ENCODE measurements at places on chromosomes 13 and 19.

- H3K4me3 ChIP-seq = no peak overlapping the region
- peaks cover 36% of the 10 kb centered on the region for H3K27me3 ChIP-seq
- H3K27ac ChIP-seq = no peak overlapping the region
- no peaks in the 10 kb centered on the region for H3K4me1 ChIP-seq
These were observed 135.0 kb upstream of the ZNF536 start for GRCh38 chr19:30237140-30237539.

DNA sequence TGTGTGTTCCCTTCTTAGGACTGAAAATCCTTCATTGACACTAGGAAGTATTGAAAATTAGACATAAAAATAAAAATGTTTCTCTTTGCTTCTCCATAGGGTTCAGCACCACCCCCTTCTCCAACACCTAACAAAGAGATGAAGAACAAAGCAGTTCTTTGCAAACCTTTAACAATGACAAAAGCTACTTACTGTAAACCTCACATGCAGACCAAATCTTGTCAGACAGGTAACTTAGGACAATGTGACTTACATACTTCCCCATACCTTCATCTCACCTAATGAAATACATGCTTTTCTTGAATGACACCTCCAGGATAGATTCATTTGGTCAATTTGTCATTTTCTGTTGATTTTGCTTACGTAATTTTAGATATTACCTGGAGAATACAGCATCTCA lies 99.9 kb downstream of the ZMYM2 start:
- H3K36me3 ChIP-seq = peaks cover 22% of the 10 kb centered on the region
- no peak for DNase-seq
- no peaks in the 10 kb centered on the region for H3K4me1 ChIP-seq

GRCh38 chr19:46746281-46747057 lies at the start of gene STRN4:
STRN4 (minus strand) TSS chr19:46746450; CDS start chr19:46746430, 20 bp downstream.
- DNase-seq = peak; percentile 73
- H3K4me3 ChIP-seq = peak within 1 kb of the TSS; percentile 89
- peak within 1 kb of the TSS; percentile 89 for H3K27ac ChIP-seq
- H3K36me3 ChIP-seq = peaks cover 10% of the 10 kb centered on the region
- no peaks in the 10 kb centered on the region for H3K27me3 ChIP-seq

DNA sequence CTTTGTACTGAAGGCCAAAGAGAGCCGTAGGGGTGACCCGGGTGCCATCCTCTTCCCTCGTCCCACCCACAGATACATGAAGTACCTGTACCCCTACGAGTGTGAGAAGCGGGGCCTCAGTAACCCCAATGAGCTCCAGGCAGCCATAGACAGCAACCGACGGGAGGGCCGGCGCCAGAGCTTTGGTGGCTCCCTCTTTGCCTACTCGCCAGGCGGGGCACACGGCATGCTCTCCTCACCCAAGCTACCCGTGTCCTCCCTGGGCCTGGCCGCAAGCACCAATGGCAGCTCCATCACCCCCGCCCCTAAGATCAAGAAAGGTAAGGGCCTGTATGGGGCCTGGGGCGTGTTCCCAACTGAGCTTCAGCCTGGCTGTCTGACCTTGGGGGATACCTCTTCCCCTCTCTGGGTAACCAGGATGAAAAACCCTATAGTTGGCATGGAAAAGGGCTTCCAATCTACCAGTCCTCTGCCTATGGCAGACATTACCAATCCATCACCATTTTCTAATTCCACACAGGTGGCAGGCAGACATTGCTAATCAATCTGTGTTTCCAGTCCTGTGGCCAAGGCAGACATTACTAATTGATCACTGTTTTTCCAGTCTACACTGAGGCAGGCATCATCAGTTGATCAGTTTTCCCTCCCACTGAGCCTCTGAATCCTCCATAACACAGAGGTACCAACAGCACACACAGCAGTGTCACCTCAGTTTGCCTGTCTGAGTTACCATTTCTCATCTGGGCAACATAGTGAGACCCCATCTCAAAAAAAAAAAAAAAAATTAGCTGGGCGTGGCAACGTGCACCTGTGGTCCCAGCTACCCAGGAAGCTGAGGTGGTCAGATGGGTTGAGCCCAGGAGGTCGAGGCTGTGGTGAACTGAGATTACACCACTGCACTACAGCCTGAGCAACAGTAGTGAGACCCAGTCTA lies 19.1 kb upstream of the WDR18 start:
- no peaks in the 10 kb centered on the region for H3K27me3 ChIP-seq
- peaks cover 20% of the 10 kb centered on the region for H3K36me3 ChIP-seq
- H3K4me1 ChIP-seq = no peaks in the 10 kb centered on the region
- no peak for DNase-seq

DNA sequence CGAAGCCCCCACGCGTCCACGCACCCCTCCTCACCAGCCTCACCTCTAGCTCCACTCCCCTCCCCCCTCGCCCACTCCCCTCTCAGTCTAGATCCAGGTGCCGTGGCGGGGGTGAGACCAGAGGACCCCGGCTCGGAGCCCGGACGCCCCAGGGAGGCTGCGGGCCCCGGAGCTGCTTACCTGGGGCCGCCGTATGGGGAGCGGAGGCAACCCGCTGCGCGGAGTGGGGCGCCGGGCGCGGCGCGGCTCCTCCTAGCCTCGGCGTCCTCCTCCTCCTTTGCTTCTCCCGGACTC lies 353 bp downstream of the ENOX1 start:
- H3K27me3 ChIP-seq = peaks cover 44% of the 10 kb centered on the region
- peaks cover 9% of the 10 kb centered on the region for H3K4me1 ChIP-seq
- H3K36me3 ChIP-seq = no peaks in the 10 kb centered on the region
- peak overlapping the region; percentile 67 for H3K4me3 ChIP-seq
- no peak for DNase-seq

GRCh38 chr19:8020681-8021080 lies 15.2 kb upstream of the ELAVL1 start:
- H3K4me3 ChIP-seq = no peak overlapping the region
- H3K36me3 ChIP-seq = peaks cover 2% of the 10 kb centered on the region
- H3K4me1 ChIP-seq = no peaks in the 10 kb centered on the region
- no peaks in the 10 kb centered on the region for H3K27me3 ChIP-seq
- no peak overlapping the region for H3K27ac ChIP-seq

- H3K27me3 ChIP-seq = peaks cover 5% of the 10 kb centered on the region
These were observed 213.5 kb upstream of the IRS2 start for GRCh38 chr13:109999659-110000533.

GRCh38 chr19:22627526-22627925 lies 6.6 kb upstream of the ZNF492 start:
- H3K36me3 ChIP-seq = no peaks in the 10 kb centered on the region
- H3K4me3 ChIP-seq = no peak overlapping the region
- no peaks in the 10 kb centered on the region for H3K27me3 ChIP-seq
- DNase-seq = no peak
- H3K4me1 ChIP-seq = no peaks in the 10 kb centered on the region

DNA sequence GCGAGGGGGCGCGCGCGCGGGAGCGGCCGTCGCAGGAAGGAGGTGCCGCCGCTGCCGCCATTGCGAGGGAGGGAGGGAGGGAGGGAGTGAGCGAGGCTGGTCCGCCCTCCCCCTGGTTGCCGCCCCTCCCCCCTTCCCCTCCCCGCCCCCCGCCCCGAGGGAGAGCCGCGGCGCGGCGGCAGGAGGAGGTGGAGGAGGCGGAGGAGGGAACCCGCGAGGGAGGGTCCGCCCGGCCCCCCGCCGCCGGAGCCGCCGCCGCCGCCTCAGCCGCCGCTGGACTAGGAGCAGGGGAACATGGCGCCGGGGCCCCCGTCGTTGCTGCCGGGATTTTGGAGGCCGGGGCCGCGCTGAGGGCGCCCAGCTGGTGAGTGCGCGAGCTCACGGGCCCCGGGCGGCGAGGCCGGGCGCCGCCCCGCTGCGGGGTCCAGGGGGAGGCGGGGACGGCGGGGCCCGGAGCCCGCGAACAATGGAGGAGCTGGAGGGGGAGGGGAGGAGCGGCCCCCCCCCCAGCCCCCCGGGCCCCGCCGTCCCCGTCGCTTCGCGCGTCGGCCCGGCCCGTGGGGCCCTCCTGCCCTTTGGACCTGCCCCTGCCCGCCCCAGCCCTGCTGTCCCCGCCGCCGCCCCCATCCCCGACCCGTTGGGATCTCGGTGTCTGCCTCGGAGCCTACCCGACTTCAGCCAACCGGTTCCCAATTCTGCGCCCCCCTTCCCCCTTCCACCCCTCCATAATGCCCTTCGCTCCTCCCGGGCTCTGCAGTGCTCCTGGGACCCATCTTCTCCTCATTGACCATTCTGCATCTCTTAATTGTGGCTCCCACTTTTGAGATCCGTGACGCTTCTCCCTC lies at the start of gene ARHGAP35:
Gene ARHGAP35 (plus strand): TSS at position 152 of the 845 bp plus-strand sequence. CDS start 57,679 bp downstream, outside the sequence.
- peak within 1 kb of the TSS; percentile 78 for H3K27ac ChIP-seq
- no peaks in the 10 kb centered on the region for H3K27me3 ChIP-seq
- no peak within 1 kb of the TSS for H3K4me3 ChIP-seq
- peak; percentile 38 for DNase-seq
- H3K4me1 ChIP-seq = peaks cover 24% of the 10 kb centered on the region

DNA sequence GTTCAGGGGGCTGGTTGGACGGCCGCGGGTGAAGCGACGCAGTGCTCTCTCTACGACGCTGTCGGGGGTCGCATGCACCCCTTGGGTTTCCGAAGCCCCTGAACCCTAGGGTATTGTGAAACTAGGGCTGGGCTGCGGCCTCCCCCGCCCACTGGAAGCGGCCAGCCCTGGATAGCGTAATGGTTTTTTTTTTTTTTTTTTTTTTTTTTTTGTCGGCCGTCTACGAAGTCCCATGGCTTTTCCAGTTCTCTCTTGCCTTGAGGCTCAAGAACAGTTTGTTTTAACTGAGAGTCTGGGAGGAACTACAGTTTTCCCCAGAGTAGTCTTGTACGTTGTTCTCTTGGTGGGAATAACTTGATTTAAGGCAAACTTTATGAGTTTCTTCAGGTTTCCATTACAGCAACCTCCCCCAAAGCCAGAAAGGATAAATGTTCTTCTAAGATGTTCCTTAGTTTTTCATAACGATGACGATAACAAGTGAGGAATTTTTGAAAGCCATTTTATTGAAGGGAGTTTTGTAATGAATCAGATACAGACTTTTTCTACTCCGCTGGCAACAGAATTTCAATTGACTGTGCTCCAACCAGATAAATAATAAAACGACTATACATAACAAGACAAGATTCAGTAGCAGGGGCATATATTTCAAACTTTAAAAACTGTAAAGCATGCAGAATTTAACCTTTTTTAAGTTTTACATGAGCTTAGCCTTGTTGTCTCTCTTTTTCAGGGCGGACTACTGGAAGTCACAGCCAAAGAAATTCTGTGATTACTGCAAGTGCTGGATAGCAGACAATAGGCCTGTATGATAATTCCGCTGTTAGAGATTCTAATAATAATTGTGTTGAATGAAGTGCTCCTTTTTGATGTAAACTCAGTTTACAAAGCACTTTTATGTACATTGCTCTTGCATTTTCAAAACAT lies 867 bp downstream of the WBP4 start:
- peak overlapping the region; percentile 98 for H3K4me3 ChIP-seq
- no peaks in the 10 kb centered on the region for H3K27me3 ChIP-seq
- peaks cover 51% of the 10 kb centered on the region for H3K4me1 ChIP-seq
- no peak for DNase-seq

- no peaks in the 10 kb centered on the region for H3K27me3 ChIP-seq
- no peak overlapping the region for H3K4me3 ChIP-seq
- H3K27ac ChIP-seq = no peak overlapping the region
- H3K4me1 ChIP-seq = no peaks in the 10 kb centered on the region
- DNase-seq = no peak
These were observed 313.1 kb upstream of the MAB21L1 start for GRCh38 chr13:35789335-35790165.

DNA sequence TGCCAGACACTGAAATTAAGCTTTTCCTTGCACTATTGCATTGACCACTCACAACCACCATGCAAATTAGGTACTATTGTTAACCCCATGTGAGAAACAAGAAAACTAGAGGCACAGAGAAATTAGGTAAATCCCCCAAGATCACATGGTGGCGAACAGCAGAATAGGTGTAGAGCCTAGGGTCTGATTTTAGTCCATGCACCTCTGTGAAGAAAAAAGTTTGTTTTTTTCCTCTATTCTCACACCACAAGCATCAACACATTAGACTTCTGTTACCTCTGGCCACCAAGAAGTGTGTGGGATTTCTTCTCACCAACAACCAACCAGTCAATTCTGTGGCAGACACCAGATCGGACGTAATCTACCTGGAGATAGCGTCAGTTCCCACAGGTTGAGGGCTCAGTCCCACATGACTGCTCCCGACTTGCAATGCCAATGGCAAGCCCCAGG lies 391.9 kb downstream of the COG6 start:
- no peak overlapping the region for H3K4me3 ChIP-seq
- H3K27me3 ChIP-seq = peaks cover 2% of the 10 kb centered on the region
- H3K36me3 ChIP-seq = no peaks in the 10 kb centered on the region
- H3K4me1 ChIP-seq = no peaks in the 10 kb centered on the region
- DNase-seq = no peak

DNA sequence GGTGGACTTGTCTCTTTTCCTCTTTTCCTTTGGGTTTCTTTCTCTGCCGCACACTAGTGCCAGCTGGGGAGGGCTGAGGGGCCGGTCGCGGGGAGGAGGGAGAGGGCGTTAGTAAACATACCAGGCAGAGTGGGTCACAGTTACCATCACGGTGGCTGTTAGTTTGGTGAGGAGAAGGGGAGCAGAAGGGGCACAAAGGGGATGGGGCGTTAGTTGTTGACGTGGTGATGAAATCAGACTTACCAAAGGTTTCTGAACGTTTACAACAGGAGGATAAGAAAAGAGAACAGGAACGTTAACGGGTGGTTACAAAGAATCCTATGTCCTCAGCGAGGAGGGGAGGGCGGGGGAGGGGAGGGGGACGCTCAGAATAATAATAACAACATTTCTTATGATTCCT lies 77.9 kb downstream of the PTPRS start:
- no peaks in the 10 kb centered on the region for H3K27me3 ChIP-seq
- H3K27ac ChIP-seq = no peak overlapping the region
- H3K4me3 ChIP-seq = no peak overlapping the region
- no peaks in the 10 kb centered on the region for H3K4me1 ChIP-seq
- no peak for DNase-seq
- H3K36me3 ChIP-seq = no peaks in the 10 kb centered on the region

- no peak overlapping the region for H3K4me3 ChIP-seq
- peaks cover 9% of the 10 kb centered on the region for H3K4me1 ChIP-seq
- DNase-seq = no peak
- no peak overlapping the region for H3K27ac ChIP-seq
- H3K36me3 ChIP-seq = no peaks in the 10 kb centered on the region
- H3K27me3 ChIP-seq = peaks cover 26% of the 10 kb centered on the region
These were observed 38.4 kb upstream of the RCBTB2 start for GRCh38 chr13:48571126-48571913.

GRCh38 chr13:63184693-63185092 lies 1769.0 kb upstream of the PCDH20 start:
- H3K36me3 ChIP-seq = no peaks in the 10 kb centered on the region
- no peak overlapping the region for H3K4me3 ChIP-seq
- no peak overlapping the region for H3K27ac ChIP-seq
- H3K4me1 ChIP-seq = no peaks in the 10 kb centered on the region
- DNase-seq = no peak

DNA sequence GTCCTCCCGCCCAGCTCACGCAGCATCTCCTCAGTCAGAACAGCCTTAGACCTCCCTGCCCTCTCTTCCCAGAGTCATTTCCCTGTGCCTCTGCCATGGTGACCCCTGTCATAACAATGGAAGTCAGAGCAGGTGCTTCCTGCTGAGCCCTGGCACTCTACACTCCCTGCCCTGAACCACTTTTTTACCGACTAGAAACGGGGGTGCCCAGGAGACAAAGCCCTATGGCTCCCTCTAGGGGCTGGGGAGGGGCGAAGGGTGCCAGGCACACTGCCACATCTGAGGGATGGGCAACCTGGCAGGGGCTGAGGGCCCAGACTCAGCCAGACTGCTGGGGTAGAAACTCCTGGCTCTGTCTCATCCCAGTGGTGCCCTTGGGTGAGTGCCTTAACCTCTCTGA lies 16.4 kb downstream of the ZNF574 start:
- no peak overlapping the region for H3K27ac ChIP-seq
- H3K4me3 ChIP-seq = no peak overlapping the region
- H3K36me3 ChIP-seq = peaks cover 32% of the 10 kb centered on the region
- H3K4me1 ChIP-seq = peaks cover 24% of the 10 kb centered on the region
- no peaks in the 10 kb centered on the region for H3K27me3 ChIP-seq
- DNase-seq = peak; percentile 68

Data from activated CD4-positive, alpha-beta T cell treated with anti-CD3 and anti-CD28 coated beads for 36 hours (primary cell).